ENCODE measurements at places on chromosomes 4 and X.

DNA sequence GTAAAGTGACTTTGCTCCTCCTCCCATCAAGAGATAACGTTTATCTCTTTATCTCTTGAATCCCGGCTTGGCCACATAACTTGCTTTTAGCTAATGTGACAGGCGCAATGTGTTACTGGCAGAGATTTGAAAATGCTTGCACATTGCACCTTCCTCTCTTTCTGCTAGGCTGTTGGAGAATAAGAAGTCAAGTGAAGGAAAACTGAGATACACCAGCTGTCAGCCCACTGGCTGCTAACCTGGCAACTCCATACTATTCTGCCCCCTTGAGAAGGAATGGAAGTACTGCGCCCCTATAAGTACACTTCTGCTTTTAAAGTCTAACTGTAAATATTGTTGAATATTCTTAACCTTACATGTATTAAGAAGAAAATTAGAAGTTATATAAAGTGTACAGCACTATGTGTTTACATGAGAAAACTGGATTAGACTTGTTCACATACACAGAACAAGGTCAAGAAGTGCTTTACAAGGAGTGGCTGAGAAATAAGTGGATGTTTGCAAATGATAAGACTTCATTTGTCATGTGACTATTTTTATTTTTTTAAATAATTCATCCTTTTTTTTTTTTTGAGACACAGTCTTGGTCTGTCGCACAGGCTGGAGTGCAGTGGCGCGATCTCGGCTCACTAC lies 424.5 kb upstream of the CTSO start:
- DNase-seq = no peak

GRCh38 chrX:11386812-11387211 lies 93.6 kb downstream of the AMELX start:
- DNase-seq = no peak

DNA sequence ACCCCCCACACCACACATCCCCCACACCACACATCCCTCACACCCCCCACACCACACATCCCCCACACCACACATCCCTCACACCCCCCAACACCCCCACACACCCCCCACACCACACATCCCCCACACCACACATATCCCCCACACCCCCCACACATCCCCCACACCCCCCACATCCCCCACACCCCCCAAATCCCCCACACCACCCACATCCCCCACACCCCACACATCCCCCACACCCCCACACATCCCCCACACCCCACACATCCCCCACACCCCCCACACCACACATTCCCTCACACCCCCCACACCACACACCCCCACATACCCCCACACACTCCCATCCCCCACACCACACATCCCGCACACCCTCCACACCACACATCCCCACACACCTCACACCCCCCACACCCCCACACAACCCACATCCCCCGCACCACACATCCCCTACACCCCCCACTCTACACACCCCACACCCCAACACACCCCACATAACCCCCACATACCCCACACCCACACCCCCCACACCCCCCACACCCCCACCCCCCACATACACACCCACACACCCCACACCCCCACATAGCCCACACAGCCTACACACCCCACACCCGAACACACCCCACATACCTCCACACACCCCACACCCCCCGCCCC lies 172.9 kb downstream of the DCLK2 start:
- DNase-seq = no peak

- DNase-seq = no peak
These were observed 18.4 kb upstream of the CWH43 start for GRCh38 chr4:48967631-48968030.

- DNase-seq = no peak
These were observed 5.7 kb downstream of the KCND1 start for GRCh38 chrX:48965959-48966358.

DNA sequence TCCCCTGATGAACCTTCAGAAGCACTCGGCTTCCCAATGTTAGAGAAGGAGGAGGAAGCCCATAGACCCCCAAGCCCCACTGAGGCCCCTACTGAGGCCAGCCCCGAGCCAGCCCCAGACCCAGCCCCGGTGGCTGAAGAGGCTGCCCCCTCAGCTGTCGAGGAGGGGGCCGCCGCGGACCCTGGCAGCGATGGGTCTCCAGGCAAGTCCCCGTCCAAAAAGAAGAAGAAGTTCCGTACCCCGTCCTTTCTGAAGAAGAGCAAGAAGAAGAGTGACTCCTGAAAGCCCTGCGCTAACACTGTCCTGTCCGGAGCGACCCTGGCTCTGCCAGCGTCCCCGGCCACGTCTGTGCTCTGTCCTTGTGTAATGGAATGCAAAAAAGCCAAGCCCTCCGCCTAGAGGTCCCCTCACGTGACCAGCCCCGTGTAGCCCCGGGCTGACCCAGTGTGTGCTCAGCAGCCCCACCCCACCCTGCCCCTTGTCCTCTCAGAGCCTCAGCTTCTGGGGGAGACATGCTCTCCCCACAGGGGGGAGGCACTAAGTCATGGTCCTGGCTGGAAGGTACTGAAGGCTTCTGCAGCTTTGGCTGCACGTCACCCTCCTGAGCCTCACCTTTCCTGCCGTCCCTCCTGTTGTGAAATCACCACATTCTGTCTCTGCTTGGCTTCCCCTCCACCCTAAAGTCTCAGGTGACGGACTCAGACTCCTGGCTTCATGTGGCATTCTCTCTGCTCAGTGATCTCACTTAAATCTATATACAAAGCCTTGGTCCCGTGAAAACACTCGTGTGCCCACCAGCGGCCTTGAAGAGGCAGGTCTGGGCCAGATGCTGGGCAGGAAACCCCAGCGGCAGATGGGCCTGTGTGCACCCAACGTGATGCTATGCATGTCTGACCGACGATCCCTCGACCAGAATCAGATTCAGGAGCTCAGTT lies 34.7 kb downstream of the NOP14 start:
- no peak for DNase-seq

DNA sequence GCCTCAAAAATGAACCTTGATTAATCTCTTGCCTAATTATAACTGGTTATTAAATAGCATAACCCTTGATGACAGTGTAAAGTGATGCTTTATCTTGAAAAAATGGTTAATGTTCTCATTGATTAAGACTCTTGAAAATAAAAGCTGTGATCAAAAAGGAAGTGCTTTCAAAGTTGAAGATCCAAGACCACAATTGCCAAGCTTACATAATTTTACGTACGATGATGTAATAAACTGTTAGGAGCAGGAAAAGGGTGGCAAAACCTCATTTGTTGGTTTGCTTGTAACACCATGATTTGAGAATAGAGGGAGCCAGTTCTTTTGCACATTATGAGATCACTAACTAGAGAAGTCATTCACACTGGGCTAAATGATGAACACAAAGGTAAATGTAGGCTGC lies 322.2 kb downstream of the ADGRL3 start:
- DNase-seq = no peak

DNA sequence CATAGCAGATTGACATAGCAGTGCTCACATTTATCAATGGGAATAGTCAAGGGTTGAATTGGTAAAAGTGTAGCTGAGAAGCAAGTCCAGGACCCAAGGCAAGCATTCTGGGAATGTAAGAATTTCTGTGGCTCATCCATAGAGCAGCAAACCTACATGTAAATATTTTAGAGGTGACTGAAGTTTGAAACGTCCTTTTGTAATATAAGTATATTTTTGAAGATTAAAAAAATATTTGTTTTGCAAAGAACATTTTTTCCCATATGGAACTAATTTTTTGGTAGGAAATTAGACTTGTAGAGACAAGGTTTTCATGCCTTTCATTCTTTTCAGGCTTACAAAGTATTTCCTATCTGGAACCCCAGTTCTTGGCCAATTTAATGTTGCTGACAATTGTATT lies 104.0 kb downstream of the TEX13A start:
- DNase-seq = no peak

GRCh38 chr4:70818173-70818855 lies 21.4 kb downstream of the GRSF1 start:
- DNase-seq = no peak

- no peak for DNase-seq
These were observed 10.8 kb downstream of the CTAG1A start for GRCh38 chrX:154595559-154596249.

DNA sequence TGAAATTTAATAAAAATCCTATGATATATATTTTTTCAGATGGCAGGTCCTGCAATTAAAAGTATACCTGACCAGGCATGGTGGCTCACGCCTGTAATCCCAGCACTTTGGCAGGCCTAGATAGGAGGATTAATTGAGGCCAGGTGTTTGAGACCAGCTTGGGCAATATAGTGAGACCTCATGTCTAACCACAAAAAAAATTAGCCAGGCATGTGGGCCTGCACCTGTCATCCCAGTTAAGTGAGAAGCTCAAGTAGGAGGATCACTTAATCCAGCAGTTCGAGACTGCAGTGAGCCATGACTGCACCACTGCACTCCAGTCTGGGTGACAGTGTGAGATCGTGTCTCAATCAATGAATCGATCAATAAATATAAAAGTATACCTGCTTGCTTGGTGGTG lies 2.5 kb downstream of the OCIAD2 start:
- no peak for DNase-seq

GRCh38 chr4:110108960-110109359 lies 89.5 kb downstream of the ELOVL6 start:
- DNase-seq = no peak

- DNase-seq = no peak
These were observed 131.8 kb downstream of the OR13H1 start for GRCh38 chrX:131675596-131676194.

- DNase-seq = no peak
These were observed 30.9 kb downstream of the SPCS3 start for GRCh38 chr4:176350671-176351070.

- DNase-seq = no peak
These were observed 107.7 kb downstream of the ANXA3 start for GRCh38 chr4:78659264-78659663.

DNA sequence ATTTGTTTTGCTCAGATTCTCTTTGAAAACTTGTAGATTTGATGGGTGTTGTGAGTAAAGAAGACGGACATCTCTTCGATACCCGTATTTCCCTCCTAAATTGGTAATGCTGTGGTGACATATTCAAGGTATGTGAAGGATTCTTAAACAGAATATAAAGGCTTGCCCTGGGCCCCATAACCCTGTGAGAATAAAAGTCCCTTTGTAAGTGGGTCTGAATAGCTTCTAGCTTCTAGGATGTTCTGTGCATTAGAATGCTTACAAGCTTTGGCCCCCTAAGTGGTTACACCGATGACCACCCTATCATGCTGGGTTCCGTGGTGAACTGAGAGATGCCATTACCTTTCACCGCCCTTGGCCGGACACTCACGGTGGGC lies 574 bp upstream of the MOB1B start:
- no peak for DNase-seq

GRCh38 chrX:18424482-18425198 lies 768 bp upstream of the CDKL5 start:
- DNase-seq = no peak

DNA sequence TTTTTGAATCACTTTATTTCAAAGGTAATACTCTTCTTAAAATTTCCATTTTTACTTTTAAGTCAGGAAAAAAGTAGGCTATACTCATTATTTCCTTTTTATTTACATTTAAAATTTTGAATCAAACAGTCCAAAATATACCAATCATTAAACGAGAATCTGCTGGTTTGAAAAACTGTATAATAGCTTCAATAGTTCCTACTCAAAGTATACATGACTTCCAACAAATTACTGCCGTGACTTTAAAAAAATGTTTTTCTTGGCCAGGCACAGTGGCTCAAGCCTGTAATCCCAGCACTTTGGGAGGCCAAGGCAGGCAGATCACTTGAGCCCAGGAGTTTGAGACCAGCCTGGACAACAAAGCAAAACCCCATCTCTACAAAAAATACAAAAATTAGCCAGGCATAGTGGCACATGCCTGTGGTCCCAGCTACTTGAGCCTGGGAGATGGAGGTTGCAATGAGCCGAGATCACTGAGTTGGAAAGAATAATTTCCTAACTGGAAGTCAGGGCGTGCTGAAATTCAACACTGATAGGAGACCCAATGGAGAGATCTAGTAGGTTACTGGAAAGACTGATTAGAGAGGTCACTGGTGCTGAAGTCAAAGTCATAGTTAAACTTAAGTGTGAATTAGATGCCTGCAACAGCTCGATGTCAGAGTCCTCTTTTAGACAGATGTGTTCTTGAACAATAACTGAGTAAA lies 9.0 kb downstream of the KLHL8 start:
- DNase-seq = no peak

- DNase-seq = no peak
These were observed 32.3 kb downstream of the NOP14 start for GRCh38 chr4:2930758-2931511.

DNA sequence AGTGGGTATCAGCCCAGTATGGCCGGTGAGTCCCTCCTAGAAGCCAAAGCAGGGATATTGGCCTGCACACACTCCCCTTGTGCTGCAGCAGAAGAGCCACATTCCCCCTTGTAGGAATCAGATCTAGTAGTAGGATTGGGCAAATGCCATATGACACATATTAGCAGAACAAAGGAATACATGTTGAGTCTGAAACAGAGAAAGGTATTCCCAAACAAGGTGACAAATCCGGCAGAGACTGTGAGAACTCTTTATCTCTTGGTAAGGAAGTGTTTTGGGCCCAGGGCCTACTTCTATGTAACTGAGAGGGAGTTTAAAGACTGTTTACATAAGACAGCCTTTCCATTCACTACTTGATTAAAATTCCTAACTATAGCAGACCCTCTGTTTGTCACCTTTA lies 1382.0 kb downstream of the FAM133A start:
- DNase-seq = no peak

DNA sequence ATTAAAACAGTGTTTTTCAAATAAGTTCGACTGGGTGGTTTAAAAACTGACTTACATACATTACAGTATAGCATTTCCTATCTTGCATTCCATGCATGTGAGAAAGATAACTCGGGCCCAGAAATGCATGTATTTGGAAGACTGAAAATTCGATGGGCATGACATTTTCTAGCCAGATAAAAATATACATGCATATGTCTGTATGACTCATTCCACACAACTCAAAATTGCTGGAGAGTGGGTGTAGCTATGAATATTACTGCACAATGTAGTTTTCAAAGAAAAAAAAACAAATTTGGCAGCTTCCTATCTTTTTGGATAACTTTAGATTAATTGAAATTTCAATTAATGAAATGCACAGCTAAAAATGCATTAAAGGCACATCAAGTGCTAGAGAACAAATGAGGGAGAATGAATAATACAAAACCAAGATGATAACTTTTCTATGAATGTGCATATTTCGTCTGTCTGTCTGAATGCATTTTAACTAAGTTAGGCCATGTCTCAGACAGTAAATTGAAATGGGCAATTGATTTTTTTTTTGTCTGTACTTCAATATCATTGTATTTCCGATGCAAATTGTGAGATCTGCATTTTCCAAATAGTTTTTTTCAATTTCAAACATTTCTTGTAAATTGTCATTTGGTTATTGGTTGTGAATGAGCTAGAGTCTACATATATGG lies 54.5 kb upstream of the GABRA2 start:
- no peak for DNase-seq

DNA sequence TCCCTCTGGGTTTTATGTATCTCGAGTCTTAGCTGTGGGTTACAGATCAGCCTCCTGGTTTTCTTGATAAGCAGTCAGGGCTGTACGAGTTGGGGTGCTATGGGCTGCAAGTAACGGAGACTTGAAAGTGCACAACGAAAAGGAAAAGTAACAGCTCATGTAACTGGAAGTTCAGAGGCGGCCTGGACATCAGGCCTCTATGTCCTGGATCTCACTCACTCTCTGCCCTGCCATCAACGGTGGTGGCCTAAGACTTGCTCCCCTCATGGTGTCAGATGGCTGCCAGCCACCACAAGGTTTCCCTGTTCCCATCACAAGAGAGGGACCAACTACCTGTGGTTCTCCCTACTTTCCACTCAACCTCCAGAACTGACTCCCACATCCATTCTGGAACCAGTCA lies 4.8 kb downstream of the PPP2R2C start:
- DNase-seq = no peak

Measured in activated CD4-positive, alpha-beta T cell treated with anti-CD3 and anti-CD28 coated beads for 24 hours (primary cell).